ENCODE measurements at places on chromosomes 2 and 18.

DNA sequence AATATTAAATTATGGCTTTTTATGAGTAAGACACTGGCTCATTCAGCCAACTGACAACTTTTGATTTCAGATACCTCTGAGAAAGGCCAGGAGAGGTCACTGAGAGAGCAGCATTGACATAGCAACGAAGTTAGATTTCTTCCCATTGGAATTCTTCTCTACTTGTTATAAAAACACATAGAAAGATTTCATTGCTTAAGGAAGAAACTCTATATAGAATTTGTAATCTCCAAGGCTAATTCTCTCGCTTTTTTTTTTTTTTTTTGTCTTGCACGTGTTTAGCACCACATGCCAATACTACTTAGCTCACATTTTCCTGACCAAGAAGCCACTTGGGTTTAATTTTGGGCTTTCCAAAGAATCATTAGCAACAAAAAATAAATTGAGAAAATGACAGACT lies 233.7 kb downstream of the CALCRL start:
- no peak for DNase-seq

- no peak for DNase-seq
Measured at GRCh38 chr2:46711156-46711555, 204.4 kb downstream of the MCFD2 start.

- no peak for DNase-seq
Measured at GRCh38 chr2:109065391-109065734, 63.6 kb upstream of the SH3RF3 start.

GRCh38 chr2:191942090-191942738 lies 95.3 kb upstream of the CAVIN2 start:
- no peak for DNase-seq

DNA sequence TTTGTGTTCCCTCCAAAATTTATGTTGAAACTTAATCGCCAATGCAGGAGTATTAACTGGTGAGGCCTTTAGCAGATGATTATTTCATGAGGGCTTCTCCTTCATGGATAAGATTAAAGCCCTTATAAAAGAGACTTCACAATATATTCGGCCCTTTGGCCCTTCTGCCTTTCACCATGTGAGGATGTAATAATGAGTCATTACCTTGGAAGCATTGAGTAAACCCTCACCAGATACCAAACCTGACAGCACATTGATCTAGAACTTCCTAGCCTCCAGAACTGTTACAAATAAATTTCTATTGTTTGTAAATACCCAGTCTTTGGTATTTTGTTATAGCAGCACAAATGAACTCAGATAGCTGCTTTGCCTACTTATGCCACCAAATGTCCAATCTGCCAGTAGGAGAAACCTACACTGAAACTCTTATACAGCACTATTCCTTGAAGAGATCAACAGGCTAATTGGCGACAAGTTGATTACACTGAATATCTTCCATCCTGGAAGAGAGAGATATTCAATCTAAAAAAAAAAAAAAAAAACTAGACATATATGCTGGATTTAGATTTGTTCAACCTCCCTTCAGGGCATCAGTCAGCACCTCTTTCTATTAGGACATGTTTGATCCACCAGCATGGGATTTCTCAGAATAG lies 125.9 kb upstream of the COL5A2 start:
- no peak for DNase-seq
